Activated naive CD4-positive, alpha-beta T cell treated with anti-CD3 and anti-CD28 coated beads for 36 hours (primary cell): ENCODE measurements at places on chromosomes 2 and 18. TPM values are rescaled to one million over a fixed set of nuclear protein-coding genes. Genes with fewer than 3 reads are reported as not detected.

DNA sequence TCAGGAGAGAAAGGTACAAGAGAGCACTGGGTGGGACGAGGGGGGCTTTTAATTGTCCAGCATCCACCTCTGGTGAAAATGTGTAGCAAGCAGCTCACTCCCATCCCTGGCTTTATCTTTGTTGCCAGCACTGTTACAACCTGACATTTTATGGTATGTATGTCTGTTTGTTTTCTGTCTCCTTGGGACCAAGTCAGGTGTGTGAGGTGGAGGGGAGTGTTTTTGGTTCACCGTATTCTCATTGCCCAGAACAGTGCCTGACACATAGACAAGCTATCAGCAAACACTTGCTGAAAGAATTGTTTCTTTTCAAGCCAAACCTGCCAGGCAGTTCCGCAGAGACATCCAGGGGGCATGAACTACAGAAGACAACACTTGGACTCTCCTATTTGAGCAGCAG lies 24.7 kb downstream of the TGFA start:
- H3K4me3 ChIP-seq: no peak overlapping the region
- H3K36me3 ChIP-seq: no peaks in the 10 kb centered on the region
- peaks cover 10% of the 10 kb centered on the region for H3K4me1 ChIP-seq
- no peak overlapping the region for H3K27ac ChIP-seq
- no peak for DNase-seq

DNA sequence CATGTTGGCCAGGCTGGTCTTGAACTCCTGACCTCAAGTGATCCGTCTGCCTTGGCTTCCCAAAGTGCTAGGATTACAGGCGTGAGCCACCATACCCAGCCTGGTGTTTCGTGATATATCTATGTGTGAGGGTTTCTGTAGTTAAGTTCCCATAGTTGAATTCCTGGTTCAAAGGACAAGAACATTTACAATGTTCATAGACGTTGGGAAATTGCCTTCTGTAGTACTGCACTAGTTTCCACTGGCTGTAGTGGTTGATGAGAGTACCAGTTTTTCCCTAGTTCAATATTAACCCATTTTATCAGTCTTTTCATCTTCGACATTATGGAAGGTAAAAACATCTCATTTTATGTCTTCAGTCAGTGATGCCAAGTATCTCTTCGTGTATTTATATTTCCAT lies 171.0 kb downstream of the NEDD4L start:
- no peaks in the 10 kb centered on the region for H3K27me3 ChIP-seq
- H3K36me3 ChIP-seq: no peaks in the 10 kb centered on the region
- peaks cover 12% of the 10 kb centered on the region for H3K4me1 ChIP-seq
- H3K4me3 ChIP-seq: no peak overlapping the region
- DNase-seq: no peak

- no peaks in the 10 kb centered on the region for H3K36me3 ChIP-seq
- peaks cover 7% of the 10 kb centered on the region for H3K27me3 ChIP-seq
- H3K27ac ChIP-seq: no peak overlapping the region
- no peak overlapping the region for H3K4me3 ChIP-seq
Observed at GRCh38 chr2:39719317-39719716, 53.6 kb downstream of the TMEM178A start.

- no peak for DNase-seq
- H3K4me1 ChIP-seq: peaks cover 6% of the 10 kb centered on the region
- H3K4me3 ChIP-seq: no peak overlapping the region
- no peaks in the 10 kb centered on the region for H3K27me3 ChIP-seq
- no peak overlapping the region for H3K27ac ChIP-seq
Observed at GRCh38 chr2:195461010-195461409, 196.0 kb upstream of the SLC39A10 start.

- no peaks in the 10 kb centered on the region for H3K36me3 ChIP-seq
- H3K4me3 ChIP-seq: no peak overlapping the region
- no peak overlapping the region for H3K27ac ChIP-seq
- peaks cover 52% of the 10 kb centered on the region for H3K4me1 ChIP-seq
- no peak for DNase-seq
Observed at GRCh38 chr2:161420406-161421074, 4.4 kb downstream of the TBR1 start.

GRCh38 chr18:45993438-45993837 lies 26.3 kb upstream of the EPG5 start:
- peaks cover 14% of the 10 kb centered on the region for H3K36me3 ChIP-seq
- H3K4me1 ChIP-seq: peaks cover 26% of the 10 kb centered on the region
- no peak overlapping the region for H3K27ac ChIP-seq
- no peak overlapping the region for H3K4me3 ChIP-seq
- no peaks in the 10 kb centered on the region for H3K27me3 ChIP-seq
- DNase-seq: no peak

DNA sequence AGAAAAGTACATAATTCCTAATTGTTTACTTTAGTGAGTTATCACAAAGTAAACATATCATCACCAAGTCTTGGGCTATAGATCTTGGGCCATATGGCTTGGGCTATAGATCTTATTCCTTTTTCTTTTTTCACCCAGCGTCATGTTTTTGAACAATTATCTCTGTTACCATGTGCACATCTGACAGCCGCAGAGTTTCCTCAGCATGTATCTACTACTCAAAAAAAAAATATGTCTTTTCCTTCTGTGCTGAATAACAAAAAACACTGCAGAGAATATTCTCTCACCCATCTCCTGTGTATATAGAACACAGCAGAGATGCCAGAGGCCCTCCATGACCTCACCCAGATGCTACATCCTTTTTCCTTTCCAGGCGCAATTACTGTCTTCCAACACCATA lies 76.2 kb upstream of the MYO3B start:
- H3K36me3 ChIP-seq: no peaks in the 10 kb centered on the region
- peaks cover 14% of the 10 kb centered on the region for H3K27me3 ChIP-seq
- H3K4me3 ChIP-seq: no peak overlapping the region
- DNase-seq: no peak
- no peak overlapping the region for H3K27ac ChIP-seq

DNA sequence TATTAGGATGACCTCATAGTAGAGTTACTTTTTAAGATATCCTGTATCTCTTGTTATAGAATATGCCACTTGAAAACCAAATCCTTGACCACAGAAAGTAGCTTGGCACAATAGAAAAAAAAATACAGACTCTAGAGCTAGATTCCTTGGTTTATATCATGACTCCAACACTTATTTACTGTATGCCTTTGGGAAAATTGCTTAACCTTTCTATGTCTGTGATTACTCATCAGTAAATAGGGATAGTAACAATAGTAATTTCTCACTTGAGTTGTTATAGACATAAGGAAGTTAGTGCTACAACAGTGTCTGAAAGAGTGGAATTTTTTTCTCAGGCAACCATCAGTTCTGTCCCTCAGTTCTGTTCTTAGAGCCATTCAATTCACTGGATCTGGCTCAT lies 193.8 kb downstream of the GULP1 start:
- no peaks in the 10 kb centered on the region for H3K36me3 ChIP-seq
- H3K4me3 ChIP-seq: no peak overlapping the region
- H3K27me3 ChIP-seq: no peaks in the 10 kb centered on the region
- no peaks in the 10 kb centered on the region for H3K4me1 ChIP-seq
- no peak overlapping the region for H3K27ac ChIP-seq

Gene MTCL1
- 0.15 TPM for total RNA-seq

Gene SFT2D3
- total RNA-seq: 3.1 TPM

Gene NCKAP5
- not detected for total RNA-seq

Gene MAP3K19
- not detected for total RNA-seq

Gene PARD6G
- 0.10 TPM for total RNA-seq

Gene PRKAG3
- total RNA-seq: not detected

Gene PRKRA
- 82.9 TPM for total RNA-seq
